GM12864 (cell line): ENCODE measurements at places on chromosomes 1 and 21.

DNA sequence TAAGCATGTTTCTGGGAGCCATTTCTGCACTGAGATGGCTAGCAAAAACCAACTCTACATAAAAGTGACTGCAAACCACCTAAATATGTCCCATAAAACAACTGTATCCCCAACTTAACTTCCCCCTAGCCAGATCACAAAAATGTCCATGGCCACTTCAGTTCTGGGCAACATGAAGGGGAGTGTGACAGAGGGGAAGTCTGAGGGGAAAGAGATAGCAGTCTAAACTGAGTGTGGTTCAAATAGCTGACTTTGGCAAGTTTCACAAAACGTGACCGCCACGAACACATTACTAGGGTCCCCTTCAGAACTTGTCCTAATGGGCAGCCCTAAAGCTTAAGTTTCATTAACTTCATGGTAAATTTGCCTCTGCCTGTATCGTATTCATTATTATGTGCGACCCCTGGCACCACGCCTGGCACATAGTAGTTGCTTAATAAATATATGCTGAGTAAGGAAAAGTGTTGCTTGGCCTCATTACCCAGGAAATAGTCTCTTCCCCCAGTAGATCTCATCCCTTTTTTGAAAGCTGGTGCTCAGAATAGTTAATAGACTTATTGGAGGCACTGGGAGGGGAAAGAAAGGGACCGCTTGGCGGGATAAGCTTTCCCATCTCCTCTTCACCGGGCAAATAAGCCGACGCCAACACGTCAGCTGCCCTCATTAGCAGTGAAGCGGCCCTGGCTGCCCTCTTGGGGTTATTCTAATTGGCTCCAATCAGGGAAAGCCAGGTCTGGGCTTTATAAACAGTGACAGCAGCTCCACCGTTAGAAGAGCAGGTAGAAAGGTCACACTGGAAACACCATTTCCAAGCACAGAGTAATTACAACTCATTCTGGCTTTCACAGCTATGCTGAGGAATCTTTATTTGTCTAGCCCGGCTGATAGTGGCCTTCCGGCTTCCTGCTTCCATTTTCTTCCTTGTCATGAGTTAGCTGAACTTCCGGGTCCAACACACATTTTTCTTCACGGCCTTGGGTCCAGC is 122.1 kb downstream of the LRIG2 start:
- DNase-seq = no peak

DNA sequence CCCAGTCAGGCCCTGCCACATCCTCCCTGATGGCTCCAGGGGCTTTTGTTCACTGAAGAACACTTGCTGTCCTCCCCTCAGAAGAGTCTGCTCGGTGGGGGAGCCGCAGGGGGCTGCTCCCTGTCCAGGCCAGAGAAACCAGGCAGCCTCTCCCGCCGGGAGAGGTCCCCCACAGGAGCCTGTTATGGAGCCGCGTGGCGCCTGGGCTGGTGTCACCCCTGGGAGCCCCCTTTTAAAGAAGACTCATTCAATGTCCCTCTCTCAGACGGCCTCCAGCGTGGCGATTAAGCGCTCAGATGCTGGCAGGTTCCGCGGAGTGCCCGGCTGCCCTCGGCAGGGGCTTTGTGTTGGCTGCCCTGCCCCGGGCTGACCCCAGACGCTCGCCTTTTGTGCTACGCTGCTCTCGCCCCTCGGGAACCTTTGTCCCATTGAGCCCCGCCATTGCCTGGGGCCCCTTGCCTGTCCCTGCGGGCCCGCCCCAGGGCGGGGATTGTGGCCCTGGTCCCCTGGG is 43.1 kb downstream of the SKI start:
- DNase-seq = no peak

DNA sequence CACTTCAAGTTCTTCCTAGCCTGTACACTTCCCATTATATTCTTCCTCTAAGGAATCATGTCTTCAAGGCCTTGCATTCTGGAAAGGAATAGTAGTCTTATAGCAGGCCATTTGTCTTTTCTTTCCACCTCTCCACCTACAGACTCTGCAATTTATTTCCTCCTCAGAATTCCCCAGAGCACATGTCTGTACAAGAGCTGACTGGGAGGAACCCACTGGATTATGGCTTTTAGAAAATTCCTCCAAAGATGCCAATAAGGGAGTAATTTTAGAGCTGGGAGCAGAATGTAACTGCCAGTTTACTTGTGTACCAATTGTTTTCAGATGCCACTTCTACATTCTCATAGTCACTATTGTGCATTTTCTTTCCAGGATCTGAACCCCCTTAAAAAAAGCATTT is 3.4 kb upstream of the PSMG1 start:
- no peak for DNase-seq

GRCh38 chr1:230050973-230051735 is 15.9 kb upstream of the GALNT2 start:
- no peak for DNase-seq

DNA sequence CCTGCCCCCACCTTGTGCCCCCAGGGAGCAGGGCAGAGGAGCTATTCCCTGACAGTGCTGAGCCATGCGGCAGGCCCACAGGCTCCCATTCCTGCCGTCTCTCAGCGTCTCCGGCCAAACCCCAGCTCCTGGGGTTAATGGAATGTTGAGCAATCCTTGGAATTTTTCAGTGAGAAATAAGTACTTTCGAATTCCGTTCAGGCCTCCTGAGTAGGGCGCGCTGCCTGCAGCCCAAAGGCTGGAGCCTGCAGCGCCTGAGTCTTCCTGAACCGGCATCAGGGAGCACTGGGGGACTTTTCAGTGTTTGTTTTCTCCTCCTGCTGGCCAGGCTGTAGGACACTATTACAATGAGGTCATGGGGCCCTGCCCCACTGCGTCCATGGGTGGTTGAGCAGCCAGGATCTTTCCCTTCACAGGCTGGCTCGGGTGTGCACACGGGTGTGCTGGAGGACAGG is 33.3 kb upstream of the CSF1 start:
- DNase-seq = no peak

- DNase-seq = no peak
These were observed 17.3 kb downstream of the PDPN start for GRCh38 chr1:13600762-13601453.

DNA sequence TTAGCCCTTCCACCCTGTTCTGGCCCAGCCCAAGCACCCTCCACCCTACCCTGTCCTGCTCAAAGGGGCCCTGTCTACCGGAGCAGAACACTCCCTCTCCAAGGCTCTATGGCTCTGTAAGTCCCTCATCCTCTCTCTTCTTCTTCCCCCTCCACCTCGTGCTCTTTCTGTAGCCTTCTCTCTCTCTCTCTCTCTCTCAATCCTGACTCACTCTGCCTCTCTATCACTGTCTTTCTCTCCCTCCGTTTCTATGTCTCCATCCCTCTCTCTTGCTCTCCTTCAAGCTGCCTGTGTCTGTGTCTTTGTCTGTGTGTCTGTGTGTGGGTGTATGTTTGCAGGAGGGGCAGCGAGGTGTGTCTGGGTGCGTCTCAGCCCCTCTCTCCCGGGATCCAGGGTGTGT is 1.3 kb upstream of the ZNF678 start:
- DNase-seq = no peak

GRCh38 chr1:194318790-194319280 is 1132.4 kb upstream of the B3GALT2 start:
- DNase-seq = no peak

DNA sequence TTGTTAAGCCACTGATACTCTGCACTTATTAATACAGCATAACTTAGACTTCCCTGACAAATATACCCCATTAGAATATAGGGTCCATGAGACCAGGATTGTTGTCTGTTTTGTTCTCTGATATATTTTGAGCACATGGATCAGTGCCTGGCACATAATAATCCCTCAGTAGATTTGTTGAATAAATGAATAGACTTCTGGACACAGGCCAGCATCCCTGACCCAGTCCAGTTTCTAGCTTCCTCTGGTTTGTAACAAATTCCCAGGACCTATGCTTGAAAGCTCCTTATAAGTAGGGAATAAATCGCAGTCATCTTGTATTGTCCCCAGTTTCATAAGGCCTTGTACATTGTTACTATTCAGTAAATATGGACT is 58.2 kb upstream of the GADD45A start:
- no peak for DNase-seq

- no peak for DNase-seq
These were observed 132.5 kb downstream of the PEX14 start for GRCh38 chr1:10607228-10607627.

- no peak for DNase-seq
These were observed 57.9 kb downstream of the RABGAP1L start for GRCh38 chr1:174217248-174217647.

DNA sequence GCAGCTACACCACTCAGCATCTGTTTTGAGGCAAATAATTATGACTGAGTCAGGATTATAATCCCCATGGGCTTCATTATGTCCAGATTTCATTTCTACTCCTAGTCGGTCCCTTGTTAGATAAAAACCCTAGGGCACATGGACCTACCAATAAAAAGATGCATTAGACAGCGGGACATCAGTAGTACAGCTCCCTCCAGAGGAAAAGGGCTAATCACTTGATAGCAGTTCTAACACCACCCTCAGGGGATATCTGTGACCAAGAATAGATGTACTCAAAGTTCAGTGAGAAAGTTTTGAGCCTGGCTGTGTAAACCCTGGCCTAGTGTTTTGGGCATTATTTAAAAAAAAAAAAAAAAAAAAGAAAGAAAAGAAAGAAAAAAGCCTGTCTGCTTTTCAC is 10.0 kb downstream of the GJA8 start:
- no peak for DNase-seq

GRCh38 chr1:198203434-198203833 is 46.6 kb downstream of the NEK7 start:
- no peak for DNase-seq

DNA sequence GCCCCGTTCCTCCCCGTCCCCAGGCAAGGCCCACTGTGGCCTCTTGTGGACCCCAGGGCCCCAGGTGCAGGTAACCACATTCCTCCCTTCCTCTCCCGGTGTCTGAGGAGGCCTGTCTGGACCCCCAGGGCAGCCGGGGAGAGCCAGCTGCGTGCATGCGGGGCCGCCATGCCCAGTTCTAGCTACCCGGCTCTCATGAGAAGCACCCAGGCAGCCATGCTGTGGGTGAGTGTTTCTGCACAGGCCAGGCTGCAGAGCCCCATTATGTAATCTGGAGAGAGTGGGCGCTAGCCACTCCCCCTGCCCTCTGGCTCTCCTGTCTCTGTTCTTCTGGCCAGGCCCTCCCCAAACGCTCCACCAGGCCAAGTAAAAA is 18.4 kb upstream of the PLEKHG5 start:
- no peak for DNase-seq

DNA sequence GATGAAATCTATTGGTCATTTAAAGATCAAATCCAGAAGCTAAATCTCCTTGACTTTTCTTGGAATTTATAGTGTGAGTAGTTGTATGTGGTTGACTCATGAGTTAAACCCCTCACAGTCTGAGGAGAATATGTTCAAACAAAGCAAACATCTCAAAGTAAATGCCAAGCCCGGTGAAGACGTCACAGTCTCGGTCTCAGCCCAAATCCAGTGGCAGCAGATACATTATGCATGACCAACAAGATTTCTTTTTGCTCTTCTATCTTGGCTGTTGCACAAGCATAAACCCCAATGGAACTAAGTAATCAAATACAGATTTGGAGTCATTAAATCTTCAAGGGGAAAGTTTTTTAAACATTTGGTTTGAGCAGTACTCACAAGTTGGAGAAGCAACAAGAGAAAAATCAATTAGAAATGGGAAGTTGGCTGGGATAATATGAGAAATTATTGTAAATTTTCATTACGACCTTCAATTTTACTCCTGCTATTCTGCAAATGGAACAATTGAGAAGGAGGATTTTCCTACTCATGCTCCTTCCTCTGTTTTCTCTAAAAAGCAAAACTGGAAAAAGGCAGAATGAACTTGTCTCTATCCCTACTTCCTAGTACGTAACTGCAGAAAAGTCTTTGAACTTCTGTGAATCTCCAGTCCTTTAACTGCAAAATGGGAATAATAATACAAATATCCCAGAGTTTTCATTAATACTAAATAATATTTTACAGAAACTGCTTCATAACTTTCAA is 575.8 kb downstream of the NUF2 start:
- no peak for DNase-seq

DNA sequence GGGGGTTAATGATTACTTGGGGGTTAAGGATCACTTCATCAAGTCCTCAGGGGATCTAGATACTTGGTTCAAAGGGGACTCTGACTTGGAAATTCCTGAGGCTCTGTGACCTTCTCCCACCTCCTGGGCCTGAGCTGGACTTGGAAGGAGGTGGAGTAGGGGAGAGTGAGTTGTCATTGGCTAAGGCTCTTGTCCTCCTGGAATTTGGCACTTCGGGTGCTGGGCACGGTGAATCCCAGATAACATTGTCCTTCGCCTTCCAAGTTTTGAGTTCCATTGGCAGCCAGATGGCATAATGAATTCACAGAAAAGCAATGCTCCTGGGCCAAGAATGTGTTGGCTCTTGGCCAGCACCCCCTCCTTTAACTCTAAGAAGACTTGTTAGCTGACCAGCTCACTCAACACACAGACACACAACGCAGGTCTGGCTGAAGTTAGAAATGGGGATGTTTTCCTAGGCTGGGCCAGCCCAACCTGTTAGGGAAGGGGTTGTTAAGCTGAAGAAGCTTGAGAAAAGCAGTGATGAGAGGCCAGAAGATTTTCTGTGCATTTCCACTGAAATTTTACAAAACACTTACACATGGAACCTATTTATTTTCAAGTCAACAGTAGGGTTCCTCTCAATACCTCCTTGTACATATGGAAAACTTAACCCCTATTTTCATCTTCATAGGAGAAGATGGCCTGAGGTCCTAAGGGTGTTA is 29.7 kb downstream of the SLC26A9 start:
- no peak for DNase-seq

DNA sequence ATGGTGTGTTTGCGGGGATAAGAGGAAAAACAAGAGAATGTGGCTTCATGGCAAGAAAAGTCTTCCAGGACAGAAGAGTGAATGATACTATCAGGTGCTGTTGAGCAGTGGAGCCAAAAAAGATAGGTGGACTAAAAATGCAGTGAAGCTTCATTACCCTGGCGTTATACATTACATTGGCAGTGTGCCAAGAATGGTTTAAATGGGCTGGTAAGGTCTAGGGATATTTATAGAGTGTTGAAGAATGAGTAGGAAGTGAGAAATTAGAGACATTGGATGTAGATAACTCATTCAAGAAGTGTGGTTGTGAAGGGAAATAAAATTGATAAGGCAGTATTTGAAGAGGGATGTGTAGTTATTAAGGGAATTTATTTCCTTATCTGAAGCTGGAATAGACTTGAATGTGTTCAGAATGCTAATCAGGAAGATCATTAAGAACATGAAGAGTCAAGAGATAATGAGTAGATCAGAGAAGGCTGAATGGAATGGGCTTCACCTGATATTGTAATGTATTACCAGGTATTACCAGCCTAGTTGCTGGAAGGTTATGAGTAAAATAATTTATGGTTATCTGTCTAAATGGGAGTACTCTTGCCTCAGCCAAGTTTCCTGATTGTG is 72.7 kb downstream of the MAST2 start:
- no peak for DNase-seq

GRCh38 chr1:44251989-44252671 is 38.9 kb downstream of the DMAP1 start:
- no peak for DNase-seq
